ENCODE measurements at places on chromosomes 2 and 18.

GRCh38 chr18:22469061-22469734, 51.5 kb upstream of the CTAGE1 start:
- DNase-seq = no peak

GRCh38 chr18:79366177-79367094, 29.3 kb upstream of the NFATC1 start:
- no peak for DNase-seq

- peak; percentile 21 for DNase-seq
Measured at GRCh38 chr18:63074981-63075404, 244.6 kb downstream of the BCL2 start.

GRCh38 chr2:200461846-200462710, 47.8 kb downstream of the KCTD18 start:
- DNase-seq = no peak

DNA sequence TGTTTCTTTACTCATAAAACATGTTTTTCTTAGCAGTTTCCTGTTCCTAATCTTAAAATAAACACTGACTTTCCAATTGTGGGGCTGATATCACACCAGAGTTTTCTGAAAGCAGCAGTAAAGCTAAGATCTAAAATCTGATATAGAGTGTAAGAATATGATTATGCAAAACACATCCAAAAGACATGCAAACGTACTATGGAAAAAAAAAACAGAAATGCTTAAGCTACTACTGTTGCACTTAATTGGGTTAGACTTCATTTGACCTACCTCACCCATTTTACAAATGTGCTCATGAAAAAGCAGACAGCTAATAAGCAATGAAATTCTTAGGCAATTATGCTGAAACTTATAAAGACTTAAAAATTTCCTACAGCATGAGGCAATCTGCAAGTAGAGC, 10.5 kb downstream of the CYTIP start:
- DNase-seq = no peak

DNA sequence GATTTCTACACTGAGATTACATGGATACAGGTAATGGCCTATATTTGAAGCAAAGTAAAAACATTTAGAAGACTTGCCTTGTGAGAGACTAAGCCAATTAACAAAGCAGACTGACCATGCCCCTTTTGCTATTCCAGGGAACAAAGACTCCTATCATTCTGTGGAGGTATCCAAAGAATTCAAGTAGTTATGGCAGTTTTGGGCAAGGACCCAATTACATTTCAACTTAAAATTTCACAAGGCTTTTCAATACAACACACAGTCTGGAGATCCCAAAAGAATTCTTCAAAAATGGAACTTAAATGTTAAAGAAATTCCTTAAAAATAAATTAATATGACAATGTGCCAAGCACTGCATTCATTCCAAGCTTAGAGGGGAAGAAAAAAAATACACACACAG, 109.2 kb upstream of the CHRNA1 start:
- no peak for DNase-seq

All from G401 (cell line).